ENCODE measurements at places on chromosomes 11 and 22.

GRCh38 chr11:70780246-70780535 is 381.9 kb downstream of the CTTN start:
- no peak for DNase-seq

GRCh38 chr22:24095826-24096757 is 85.0 kb downstream of the CABIN1 start:
- DNase-seq: no peak

GRCh38 chr11:1200611-1201191 is 22.2 kb upstream of the MUC5B start:
- DNase-seq: no peak

DNA sequence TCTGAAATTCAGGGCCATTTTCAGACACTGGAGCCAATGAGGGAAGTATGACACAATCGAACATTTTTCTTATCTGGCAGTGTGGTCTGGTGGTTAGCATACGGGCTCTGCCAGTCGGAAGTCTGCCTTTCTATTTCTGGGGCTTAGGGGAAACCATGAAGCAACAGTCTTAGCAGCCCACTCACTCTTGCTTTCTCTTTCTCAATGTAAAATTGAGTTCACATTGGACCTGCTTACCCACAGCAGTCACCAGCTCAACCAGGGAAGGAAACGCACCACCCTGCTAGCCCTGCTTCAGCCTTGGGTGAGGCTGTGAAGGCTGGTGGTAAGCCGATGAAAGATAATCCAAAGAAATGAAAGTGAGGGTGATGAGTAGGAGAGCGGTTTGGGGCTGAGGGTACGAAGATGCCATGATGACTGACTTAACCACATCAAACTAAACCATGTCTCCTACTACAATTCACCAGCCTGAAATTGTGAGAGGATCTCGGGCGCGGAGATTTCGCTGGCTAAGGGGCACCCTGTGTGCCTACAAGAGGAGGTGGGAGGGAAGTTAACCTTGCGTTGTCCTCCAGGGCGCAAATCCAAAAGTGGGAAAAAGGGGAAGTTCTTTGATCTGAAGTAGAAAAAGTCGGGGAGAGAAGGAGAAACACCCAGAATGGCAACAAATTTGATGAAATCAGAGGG is 2.0 kb upstream of the LMO2 start:
- DNase-seq: peak; percentile 95

- no peak for DNase-seq
These were observed 21.4 kb upstream of the RCN1 start for GRCh38 chr11:32069361-32070058.

DNA sequence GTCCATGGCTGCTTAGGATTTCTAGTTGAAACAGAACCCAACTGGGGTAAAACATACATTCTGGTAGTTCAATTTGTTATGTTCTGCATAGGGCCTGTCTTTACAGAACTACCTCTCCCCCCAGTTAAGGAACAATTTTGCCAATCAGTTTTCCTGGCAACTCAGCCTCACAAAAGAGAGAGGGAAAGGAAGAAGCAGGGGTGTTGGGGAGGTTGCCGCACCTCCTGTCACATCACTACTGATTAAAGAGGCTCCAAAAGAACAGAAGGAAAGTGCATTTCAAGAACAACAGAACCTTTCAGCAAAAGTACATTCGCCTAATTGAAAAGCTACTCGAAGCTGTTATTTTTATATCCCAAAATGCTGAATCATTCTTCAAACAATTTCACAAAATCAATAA is 217.6 kb downstream of the CADM1 start:
- DNase-seq: no peak

- DNase-seq: no peak
These were observed 21.6 kb upstream of the SUSD2 start for GRCh38 chr22:24159650-24160049.

DNA sequence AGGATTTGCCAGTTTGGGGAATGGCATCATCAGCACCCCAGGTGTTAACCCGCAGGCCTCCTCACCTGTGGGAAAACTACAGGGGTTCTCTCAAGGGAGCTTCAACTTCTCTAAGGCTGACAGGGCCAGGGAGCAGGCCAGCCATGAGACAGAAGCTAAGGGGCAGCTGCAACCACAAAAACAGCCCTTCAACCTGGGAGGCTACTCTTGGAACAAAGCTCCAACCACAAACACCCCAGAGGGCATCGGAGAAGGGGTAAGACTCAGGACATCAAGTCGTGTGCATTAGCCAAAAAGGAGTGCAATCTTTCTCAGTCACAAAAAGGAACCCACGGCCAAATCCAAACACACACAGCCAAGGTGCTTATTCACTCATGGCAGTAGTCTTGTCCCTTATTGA is 103.0 kb downstream of the PLEKHA7 start:
- DNase-seq: no peak

DNA sequence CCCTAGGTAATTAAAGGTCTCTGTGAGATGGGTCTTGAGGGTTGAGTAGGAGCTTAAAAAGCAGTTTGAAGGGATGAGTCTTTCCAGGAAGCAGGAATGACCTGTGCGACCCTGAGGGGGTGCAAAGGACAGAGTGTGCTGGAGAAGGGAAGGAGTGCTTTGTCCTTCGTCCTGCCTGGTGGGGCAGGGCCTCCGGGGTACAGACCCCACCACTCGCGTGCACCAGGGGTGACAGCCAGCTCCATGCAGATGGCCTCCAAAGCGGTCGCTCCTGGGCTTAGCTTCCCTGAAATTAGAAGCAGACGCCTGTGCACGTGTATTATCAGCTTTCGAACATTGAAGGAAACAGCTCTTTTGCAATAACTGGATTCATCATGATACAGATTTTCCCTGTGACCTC is 959.8 kb downstream of the BRD1 start:
- no peak for DNase-seq

DNA sequence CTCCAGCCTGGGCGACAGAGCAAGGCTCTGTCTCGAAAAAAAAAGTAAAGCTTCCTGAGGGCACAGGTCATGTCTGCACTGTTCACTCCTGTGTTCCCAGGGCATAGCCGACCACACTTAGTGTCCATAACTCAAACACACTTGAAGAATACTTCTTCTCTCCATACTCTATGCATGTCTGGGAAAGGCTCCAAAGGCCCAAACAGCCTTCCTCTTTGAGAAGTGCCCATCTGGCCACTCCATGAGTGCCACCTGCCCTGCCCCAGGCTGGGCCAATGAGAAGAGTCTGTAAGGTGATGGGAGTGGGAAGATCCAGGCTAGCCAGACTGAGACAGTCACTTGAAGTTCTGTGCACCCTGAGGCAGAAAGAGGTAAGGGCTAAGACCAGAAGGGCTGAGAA is 24.7 kb downstream of the DGCR2 start:
- no peak for DNase-seq

DNA sequence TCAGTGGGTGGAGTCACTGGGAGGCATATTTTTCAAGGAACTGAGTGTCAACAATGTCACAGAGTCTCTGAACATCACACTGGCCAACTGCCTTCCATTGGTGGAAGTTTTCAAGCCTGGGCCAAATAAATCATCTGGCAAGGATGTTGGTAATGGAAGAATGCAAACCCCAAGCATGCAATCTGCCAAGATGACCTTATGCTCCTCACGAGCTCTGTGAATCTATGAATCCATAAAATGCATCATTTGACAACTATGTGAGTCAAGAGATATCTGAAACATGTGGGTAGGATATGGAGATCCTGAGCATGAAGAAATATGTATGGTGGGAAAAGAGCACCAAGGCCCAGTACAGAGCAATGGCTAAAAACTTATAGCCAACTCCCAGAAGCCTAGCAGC is 122.2 kb downstream of the PLEKHA7 start:
- DNase-seq: no peak

- DNase-seq: no peak
These were observed 2023.8 kb downstream of the LRRC4C start for GRCh38 chr11:39435641-39436040.

DNA sequence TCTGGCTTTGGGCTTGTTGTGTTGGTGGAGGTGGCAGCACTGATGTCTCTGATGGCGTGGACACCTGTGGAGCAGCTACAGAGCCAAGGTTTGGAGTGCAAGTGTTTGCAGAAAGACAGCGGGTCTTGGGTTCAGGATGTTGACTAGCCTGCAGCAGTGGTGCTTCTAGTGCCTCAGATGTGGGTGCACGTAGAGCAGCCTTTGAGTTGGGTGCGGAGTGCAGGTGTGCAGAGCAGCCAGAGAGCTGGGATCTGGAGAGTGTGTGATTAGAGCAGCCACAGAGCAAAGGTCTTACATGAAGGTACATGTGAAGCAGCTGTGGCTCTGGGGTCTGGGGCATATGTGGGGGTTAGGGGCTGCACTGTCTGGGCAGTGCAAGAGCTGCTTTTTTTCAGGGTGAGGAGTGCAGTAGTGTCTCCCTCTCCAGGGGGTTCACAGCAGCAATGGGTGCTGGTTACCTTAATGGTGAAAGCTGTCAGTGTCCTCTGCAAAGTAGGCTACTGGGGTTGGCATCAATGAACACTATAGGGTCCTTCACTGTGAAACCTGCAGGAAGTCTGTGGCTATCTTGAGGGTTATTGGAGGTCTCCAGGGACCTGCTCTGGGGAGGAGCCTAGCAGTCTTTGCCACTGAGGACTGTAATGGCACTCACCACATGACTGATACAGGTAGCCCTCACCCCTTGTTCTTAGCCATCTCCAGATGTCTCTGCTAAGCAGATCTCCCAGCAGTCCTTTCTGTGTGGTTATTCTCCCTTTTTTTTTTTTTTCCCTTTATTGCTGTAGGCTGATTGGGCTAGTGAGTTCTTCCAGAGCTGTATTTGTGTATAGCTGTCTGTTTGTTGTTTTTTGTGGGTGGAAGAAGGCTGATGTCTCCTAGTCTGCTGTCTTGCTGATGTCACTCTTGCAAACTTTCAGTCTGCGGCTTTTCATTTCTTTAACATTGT is 14.3 kb downstream of the BIRC2 start:
- no peak for DNase-seq
